ENCODE measurements at places on chromosomes 4 and X.

- DNase-seq = no peak
These were observed 128.8 kb downstream of the AMELX start for GRCh38 chrX:11421805-11422524.

DNA sequence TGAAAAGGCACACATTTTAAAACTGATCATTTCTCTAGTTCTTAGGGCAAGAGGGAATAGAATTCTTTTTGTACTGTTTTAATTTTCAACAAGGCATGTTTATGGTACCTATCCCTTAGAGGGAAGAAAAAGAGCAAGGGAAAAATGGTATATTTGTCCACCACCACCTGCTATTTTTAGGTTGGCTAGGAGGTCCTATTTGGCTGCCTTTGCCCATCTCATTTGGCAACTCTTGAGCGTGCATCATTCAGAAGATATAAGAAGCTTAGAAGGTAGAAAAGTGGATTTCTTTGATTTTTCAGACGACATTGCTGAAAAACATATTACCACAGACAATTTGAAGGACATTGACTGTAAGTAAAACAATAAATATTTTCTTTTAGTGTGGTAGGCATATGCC is 69.0 kb downstream of the DCK start:
- DNase-seq = no peak

DNA sequence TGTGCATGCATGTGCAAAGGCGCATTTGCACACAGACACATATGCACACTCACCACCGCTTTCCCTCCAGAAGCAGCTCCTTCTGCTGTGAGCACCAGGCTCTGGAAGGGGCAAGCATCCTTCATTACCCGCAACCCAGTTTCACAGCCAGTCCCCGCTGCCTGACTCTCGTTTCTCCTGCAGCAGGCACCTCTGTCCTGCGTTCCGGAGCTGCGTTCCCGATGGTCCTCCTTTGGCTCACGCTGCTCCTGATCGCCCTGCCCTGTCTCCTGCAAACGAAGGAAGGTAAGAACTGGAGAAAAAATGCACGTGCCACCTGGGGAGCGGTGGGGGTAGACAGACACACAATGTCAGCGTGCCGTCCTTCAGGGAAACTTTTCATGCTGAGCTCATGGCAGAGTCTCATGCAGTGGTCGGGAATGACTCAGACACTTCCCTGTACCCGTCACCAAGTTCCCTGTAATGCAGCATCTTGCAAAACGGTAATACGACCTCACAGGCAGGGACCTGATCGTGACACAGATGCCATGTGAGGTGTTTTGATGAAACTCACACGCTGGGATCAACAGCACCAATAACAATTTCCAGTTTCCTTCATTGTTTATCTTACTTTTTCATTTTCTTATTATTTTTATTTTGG is 5.1 kb downstream of the IL3RA start:
- no peak for DNase-seq

- DNase-seq = no peak
These were observed 7.4 kb upstream of the CAMK2D start for GRCh38 chr4:113768952-113769351.

DNA sequence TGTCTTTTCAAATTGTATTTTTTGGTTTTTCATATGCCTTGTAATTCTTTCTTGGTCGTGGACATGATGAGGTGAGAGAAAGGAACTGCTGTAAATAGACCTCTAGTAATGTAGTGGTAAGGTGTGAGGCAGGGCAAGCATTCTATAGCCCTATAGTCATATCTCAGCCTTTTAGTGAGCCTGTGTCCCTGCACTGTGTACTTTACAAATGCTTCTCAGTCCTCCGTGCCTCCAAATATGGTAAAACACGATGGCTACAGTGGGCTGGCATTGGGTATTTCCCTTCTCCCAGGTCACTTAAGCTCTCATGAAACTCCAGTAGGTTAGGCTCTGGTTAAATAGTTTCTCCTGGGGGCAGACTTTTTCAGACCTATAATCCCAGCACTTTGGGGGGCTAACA is 57.9 kb upstream of the PLS3 start:
- DNase-seq = no peak

GRCh38 chr4:7584606-7585159 is 150.0 kb upstream of the PSAPL1 start:
- no peak for DNase-seq

GRCh38 chr4:112942077-112942476 is 107.4 kb upstream of the ANK2 start:
- DNase-seq = no peak

GRCh38 chr4:96126227-96126626 is 286.3 kb downstream of the PDHA2 start:
- no peak for DNase-seq

GRCh38 chrX:152038804-152039203 is 64.3 kb upstream of the GABRE start:
- DNase-seq = peak; percentile 4

DNA sequence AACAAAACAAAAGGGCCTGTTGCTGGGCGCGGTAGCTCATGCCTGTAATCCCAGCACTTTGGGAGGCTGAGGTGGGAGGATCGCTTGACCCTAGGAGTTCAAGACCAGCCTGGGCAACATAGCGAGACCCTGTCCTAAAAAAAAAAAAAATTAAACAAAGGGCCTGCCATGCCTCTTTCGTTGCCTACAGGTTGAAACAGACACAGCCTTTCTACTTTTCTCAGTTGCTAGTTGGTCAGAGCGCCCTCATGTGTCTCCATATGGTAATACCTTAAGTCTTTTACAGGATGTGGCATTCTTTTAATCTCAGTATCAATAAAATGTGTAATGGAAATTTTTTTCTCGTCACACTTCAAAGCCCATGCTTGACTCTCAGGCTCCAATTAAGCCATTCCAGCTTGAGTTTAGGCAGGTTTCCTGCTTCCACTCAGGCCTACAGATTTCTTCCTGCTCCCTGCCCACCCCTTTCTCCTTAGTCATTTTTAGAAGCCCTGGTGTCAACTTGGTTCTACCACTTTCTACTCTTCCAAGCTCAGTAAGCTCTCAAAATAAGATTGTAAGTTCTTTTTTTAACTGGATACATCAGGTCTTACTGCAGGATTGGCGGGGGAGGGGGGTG is 4.6 kb upstream of the SOWAHD start:
- peak; percentile 25 for DNase-seq

DNA sequence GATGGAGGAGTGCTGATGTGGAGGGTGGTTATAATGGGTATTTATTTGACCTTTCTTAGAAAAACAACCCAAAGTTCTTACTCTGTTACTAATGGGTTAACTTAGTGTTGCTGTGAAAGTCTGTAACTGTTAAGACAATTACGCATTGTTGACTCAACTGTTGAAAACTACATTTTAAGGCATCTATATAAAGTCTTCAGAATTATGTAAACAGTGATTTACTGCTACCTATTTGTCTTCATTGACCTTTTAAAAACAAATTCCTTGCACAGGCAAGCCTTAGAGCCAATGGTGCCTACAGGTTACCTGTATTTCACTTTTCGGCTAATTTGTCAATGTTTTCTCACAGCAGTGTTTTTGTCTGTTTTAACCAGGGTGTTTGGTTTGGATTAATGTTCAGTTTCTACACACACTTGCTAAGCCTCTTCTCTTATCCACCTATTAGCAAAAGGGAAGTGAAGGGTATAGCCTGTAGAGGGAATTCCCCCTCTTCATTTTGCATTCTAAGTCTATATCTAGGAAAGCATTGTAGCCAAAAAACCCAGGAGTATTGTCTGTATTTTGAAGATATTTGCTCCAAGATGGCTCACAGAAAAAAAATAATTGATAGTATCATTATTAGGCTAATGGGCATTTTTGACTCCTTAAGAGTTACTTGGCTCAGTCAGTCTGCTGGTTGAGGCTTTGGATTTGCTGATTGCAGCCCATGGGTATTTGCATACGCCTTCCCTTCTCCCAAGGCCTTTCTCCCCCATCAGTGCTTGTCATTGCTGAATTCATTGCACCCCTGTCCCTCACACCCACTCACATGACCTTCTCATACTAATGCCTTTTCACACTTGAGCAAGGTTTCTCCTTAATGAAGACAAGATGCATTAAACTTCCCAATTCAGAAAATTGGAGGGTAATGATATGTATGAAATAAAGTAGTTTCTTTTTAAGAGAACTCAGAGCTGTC is 30.5 kb downstream of the AFF1 start:
- DNase-seq = no peak

GRCh38 chrX:18575744-18576143 is 96.2 kb downstream of the RS1 start:
- no peak for DNase-seq

DNA sequence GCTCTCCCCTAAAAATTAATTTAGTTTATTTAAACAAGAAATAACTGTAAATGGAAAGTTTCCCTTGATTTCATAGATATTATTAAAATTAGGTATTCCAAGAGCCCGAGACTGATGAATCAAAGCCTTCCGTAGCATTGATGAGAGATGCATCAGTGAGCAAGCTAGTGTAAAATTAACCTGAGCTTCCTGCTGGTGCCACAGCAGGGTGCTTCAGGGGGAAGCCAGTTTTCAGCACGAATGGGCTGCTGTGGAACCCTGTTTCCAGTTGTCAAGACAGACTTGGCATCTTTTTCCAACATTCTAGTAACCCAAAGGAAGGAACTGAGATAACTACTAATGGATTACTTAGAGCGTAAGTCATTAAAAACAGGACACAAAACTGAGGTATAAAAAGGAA is 221.7 kb downstream of the RBMX2 start:
- no peak for DNase-seq

DNA sequence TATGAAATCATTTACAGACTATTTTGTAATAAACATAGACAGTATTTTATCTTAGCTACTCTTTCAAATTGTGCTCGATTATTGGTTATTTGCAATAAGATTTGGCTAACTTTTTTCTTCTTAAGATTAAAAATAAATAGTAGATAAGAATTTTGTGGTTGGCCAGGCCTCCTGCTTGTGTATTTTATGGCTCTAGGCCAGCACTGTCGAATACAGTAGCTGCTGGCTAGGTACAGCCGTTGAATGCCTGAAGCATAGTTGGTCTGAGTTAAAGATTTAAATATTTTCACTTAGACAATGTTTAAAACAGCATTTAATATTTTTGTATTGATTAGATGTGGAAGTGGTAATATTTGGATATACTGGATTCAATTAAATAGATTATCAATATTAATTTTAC is 481.0 kb downstream of the SPRY1 start:
- DNase-seq = no peak

GRCh38 chr4:3130826-3131225 is 56.3 kb downstream of the HTT start:
- no peak for DNase-seq

GRCh38 chrX:107721318-107721717 is 54.3 kb downstream of the TSC22D3 start:
- DNase-seq = no peak

DNA sequence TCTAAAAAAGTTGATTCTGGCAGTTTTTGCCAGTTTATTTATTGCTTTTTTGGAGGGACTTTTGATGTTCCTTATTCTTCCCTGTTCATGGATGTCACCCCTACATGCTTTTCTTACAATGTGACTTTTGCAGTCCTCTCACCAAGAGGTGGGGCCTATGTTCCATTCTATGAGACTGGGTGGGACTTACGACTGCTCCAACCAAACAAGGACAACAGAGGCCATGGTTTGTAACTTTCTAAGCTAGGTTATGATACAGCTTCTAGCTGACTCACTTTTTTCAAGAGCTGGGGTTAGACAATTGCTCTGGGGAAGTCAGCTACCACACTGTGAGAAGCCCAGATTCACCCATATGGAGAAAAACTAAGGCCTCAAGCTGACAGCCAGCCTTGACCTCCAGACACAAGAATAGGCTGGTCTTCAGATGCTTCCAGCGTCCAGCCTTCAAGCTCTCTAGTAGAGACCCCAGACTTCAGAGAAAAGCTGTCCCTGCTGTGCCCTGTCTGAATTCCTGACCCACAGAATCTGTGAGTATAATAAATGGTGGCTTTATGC is 39.5 kb downstream of the ENOPH1 start:
- DNase-seq = no peak

- DNase-seq = no peak
These were observed 16.9 kb downstream of the FNIP2 start for GRCh38 chr4:158785718-158786117.

DNA sequence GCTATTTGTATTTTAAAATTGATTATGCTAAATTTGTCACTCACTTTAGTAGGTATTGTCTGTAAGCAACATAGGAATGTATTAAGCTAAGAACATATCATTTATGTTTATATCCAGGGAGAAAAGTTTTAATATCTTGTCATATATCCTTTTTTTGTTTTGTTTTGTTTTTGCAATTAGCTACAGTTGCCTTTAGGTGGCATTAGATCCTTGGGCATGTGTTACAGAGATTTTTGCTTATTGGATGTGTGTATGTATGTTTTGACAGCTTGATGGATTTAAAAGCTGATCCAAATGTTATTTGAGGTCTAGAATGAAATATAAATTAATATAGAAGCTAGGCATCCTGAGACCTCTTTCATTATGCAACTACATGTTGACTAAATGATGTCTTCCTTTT is 36.1 kb upstream of the OTUD4 start:
- peak; percentile 66 for DNase-seq

- no peak for DNase-seq
These were observed 132.0 kb downstream of the CPZ start for GRCh38 chr4:8724436-8725070.

DNA sequence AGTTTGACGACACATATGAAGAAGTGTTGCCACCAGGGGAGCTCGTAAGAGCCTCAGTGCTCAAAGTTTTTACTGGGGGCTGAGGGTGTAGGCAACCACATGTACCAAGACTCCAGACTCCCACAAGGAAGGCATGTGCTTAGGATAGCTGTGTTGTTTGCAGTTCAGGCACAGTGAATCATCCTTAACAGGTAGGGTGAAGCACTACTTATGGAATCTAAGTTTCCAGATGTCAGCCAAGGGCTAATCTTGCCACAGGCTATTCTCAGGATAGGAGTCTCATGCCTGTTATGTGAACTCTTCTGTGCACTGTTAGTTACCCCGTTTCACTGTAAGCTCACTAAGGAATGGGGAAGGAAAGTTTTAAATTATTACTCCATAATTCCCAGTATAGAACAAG is 202.6 kb downstream of the TMA16 start:
- no peak for DNase-seq

- no peak for DNase-seq
These were observed 441.9 kb downstream of the FSTL5 start for GRCh38 chr4:161721947-161722346.

DNA sequence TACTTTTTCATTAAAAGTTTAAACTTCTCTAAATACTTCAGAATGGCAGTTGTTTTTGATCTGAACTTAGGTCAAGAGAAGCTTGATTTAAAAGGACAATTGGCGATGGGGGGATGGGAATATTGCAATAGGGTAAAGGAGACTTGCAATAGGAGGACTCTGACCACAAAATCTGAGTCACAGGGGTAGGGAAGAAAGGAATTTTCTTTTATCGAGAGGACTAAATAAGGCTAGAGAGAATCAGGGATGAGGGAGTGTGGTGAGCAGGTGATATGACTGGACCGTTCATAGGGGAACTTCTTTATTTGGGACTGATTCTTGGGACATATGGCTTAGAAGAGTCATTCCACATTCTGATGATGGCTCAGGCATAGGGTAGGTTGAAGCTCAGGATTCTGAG is 1260.2 kb downstream of the ADGRL3 start:
- no peak for DNase-seq

DNA sequence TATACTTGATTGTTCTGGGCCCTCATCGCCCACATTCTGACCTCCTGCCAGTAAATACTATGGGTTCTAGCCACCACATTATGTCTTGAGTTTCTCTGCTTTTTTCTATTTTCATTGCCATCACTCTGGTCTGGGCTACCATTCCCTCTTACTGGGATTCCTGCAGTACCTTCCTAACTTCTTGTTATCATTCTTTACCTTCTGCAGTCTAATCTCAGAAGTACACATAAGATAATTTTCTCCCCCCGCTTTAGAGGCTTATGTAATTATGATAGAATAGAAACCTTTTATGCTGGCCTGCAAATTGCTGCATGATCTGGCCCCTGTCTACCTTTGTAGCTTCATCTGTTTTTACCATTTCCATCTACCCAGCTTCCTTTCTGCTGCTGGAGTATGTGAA is 19.2 kb downstream of the STIM2 start:
- DNase-seq = no peak

Measured in COLO829 (cell line).